Trophoblast cell (in vitro differentiated cells and primary cell): ENCODE measurements at places on chromosomes 16 and 17.

- peak; percentile 97 for DNase-seq
Measured at GRCh38 chr16:85306071-85306792, 194.0 kb upstream of the CIBAR2 start.

GRCh38 chr16:24013864-24014645, 178.3 kb downstream of the PRKCB start:
- DNase-seq: peak; percentile 12

DNA sequence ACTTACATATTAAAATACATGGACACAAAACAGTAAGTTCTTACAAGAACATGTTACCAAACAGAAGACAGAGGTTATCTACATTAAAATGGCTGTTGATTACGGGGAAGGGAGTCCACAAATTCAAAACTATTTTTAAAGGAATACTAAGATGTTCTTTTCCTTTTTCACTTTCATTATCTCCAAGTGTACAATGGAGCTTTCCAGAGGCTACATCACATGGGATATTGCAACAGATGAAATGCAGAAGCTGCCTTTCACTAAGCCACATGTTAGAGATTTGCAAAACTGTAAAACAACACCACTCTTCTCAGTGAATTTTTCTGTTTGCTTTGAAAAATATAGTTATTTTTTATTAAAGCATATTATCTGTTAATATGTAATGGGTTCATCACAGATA, 53.6 kb downstream of the XPO6 start:
- peak; percentile 16 for DNase-seq

DNA sequence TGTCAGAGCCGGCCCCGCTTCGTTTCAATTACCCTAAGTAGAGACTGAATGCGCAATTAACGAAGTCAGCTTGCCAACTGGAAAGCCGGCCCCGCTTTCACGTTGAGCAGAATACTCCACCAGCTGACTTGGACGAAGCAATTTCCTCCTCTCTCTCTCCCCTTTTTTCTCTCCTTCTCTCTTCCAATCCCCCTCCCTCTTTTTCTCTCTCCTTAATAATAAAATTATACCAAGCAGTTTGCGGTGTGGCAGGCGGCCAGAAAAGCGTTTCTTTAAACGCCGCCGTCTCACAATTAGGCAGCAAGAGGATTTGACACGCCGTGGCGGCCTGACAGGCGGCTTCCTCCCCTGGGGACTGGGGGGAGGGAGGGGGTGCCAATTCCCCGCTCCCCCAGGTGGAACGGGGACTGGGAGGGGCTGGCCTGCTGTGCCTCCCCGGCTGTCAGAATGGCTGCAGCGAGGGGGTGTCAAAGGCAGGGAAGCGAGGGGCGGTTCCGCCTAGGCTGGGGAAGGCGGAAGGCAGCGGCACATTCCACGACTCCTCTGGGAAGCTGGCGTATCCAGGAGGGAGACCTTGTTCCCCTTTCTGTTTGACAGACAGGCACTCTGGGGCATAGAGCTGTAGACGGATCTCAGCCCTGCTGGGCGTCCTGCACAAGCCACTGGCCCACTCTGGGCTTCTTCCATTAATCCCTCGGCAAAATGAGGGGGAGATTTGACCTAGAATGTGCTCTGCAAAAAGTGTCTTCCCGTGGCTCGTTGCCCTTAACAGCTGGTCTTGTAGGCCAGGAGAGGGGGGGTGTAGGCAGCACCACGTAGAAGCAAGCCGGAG, 52.7 kb downstream of the SREBF1 start:
- DNase-seq: no peak

DNA sequence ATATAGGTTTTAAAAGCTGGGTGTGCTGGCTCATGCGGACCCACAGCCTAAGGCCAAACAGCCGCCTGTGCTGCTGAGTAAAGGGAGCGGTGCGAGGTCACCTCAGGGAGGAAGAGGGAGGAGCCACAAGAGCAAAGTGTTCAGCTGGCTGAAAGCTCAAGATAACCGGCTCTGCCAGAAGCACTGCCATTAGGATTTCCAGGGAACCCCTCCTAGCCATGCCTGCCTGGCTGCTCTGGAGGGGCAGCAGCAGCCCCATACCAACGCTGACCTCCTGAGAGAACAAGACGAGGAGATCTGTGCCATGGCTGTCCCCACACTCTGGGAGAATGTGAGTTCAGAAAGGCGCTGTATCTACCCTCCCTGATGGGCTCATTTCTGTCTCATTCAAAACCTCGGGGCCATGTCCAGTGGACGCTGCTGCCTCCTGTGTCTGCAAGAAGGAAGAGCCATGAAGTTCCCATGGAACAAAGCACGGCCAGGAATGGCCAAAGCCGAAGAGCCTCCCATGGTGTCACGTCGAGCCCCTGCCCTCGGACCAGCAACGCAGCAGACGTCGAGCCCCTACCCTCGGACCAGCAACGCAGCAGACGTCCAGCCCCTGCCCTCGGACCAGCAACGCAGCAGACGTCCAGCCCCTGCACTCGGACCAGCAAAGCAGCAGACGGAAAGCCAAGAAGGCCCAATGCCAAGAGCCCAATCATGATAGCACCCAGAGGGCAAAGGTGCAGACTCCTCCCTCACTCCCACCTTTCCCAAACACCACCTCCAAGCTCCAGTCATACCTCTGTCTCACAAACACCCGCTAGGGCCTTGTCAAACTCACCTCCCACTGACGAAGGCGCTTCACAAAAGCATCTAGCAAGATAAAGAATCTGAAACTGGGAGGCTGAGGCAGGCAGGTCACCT, 107.0 kb downstream of the ANKRD11 start:
- peak; percentile 64 for DNase-seq

DNA sequence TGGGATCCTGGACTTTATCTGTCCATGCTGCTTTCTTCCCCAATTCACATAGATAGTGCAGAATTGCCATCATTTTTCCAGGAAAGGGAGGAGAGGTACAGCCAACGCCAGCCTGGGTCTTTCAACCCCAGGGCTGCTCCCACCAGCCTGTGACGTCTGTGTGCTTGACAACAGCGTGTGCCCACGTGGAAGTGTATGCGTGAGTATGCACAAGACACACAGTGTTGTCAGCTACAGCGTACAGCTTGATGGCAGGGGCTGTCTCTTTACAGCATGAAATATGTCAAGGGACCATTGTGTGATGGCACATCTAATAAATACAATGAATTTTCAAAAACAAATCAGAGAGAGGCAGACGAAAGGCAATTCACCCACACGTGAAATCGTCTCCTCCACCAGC, 62.3 kb downstream of the GSG1L start:
- no peak for DNase-seq

- DNase-seq: peak; percentile 33
Measured at GRCh38 chr17:59373882-59374495, 42.5 kb downstream of the YPEL2 start.

GRCh38 chr17:64270885-64271284, 7.8 kb upstream of the TEX2 start:
- DNase-seq: no peak

DNA sequence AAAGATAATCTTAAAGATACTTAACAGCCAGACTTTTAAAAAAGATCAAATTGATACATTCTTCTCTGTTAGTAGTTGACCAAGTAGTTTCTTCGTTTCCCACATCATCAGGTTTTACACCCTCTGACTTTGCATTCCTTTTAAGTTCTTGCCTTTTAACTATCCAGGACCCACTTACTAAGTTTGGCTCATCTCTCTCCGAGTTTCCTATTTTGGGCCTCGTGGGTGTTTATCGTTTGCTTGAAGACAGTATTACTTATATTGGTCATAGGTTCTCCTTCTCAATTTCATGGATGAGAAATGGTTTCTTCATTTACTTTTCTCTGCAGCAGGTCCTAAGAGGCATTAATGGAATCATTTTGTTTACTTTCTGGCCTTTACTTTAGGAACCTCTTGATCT, 43.2 kb downstream of the RPA1 start:
- DNase-seq: no peak

DNA sequence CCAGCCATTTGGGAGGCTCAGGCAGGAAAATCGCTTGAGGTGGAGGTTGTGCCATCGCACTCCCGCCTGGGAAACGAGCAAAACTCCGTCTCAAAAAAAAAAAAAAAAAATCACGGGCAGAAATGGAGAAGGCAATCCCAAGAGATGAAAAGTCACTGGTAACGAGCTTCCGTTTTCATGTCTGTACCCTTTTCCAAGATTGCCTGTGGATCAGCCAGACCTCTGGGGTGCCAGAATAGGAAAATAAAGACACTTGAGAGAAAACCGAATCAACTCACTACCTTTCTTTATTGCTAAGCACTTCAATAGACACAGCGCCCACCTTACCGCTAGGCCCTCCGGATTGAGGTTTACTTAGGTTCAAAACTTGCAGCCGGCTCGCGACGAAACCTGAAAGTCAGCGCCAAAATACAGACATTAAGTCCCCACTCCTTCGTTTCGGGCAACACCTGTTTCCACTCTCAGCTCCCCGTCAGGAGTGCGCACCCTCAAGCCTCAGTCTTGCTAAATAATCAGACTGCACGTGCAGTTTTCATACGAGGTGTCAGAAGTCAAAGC, 970 bp upstream of the TRAF7 start:
- no peak for DNase-seq
